Posterior vena cava (tissue), 2 donors: ENCODE measurements at places on chromosomes 6 and 20. TPM values are rescaled to one million over a fixed set of nuclear protein-coding genes. Genes with fewer than 3 reads are reported as not detected.

DNA sequence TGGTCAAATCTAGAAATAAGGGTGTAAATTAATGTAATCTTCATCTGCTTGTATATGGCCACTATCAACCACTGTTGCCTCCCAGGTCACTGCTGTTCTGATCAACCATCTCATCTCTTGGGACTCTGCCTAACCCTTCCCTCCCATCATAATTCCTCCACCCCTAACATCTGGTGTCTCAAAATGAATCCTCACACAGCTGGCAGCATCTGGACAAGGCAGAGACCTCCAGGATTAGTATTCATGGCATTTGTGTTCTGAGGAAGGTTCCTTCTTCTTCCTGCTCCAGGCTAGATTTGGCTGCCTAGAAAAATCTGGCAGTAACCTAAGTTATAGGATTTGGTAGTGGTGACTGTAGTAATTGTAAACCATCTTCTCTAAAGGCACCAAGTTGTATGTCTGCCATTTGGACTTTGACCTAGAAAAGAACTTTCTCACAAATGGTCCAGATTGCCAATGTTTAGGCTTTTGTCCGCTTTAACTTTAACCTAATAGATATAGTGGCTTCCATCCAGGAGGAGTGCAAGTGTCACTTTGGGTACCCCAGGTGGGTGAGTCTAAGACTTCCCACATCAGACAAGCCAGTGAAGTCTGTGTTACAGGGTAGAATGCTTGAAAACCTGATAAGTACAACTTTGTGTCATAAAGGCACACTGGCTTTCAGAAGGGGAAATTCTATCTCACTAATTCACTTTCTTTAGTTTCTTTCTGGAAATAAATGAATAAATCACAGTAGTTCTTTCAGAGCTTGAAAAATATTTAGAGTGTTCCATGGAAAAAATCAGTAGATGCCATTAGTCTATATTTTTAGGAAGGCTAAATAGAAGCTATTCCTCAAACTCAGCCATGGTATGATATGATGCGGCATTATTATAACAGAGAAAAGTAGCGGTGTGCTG lies 3.0 kb upstream of the PHACTR2 start:
- DNase-seq = no peak

- no peak for DNase-seq
Measured at GRCh38 chr20:49575551-49576060, 7.7 kb upstream of the PTGIS start.

- DNase-seq = no peak
Measured at GRCh38 chr20:9353180-9353915, 161.0 kb upstream of the LAMP5 start.

GRCh38 chr6:27494987-27495385 lies 22.1 kb upstream of the ZNF184 start:
- DNase-seq = no peak

GRCh38 chr6:112214739-112215269 lies 39.6 kb downstream of the LAMA4 start:
- DNase-seq = no peak

- DNase-seq = no peak
Measured at GRCh38 chr6:139919107-139920026, 544.9 kb upstream of the CITED2 start.

DNA sequence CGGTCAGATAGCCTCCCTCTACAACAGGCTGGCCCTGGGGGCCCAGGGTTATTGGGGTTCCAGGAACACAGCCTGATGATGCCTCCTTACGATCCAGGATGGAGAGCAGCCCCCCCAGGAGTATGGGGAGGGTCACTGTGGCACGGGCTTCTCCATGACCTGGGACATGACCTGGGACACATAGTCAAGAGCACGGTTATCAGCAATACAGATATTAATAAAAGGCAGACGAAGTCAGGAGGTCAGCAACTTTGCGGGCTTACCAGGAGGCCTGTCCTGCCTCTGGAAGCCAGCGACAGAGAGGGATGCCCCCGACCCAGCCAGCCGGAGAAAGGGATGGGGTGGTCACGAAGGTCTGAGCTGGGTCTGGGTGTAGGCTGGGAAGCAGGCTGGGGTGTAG lies 795 bp downstream of the MMP24OS start:
- no peak for DNase-seq

DNA sequence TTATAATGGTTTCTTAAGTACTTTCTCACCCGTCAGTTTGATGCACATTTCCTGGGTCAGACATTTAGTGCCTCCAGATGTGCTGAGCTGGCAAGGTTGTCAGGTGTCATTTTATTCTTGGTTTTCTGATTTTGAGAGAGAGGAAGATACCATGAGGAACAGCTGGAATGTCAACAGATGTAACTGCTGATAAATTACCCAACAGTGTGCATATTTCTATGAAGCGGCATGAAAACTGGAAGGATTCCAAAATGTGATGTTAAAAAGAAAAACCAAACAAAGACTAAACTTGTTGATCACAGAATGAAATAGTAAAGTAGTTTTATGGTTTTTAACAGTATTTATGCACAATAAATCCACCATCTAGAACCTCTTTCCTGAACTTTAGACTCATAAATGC lies 447.3 kb downstream of the HDGFL1 start:
- DNase-seq = no peak

GRCh38 chr6:99349171-99350141 lies at the start of gene FAXC:
FAXC (minus strand) TSS chr6:99349674; CDS start chr6:99349372, 302 bp downstream.
- no peak for DNase-seq

- no peak for DNase-seq
Measured at GRCh38 chr6:157047951-157048350, 270.8 kb downstream of the ARID1B start.

- no peak for DNase-seq
Measured at GRCh38 chr6:90233994-90234393, 62.6 kb downstream of the BACH2 start.

- DNase-seq = no peak
Measured at GRCh38 chr6:167405778-167406532, 81.1 kb downstream of the TTLL2 start.

DNA sequence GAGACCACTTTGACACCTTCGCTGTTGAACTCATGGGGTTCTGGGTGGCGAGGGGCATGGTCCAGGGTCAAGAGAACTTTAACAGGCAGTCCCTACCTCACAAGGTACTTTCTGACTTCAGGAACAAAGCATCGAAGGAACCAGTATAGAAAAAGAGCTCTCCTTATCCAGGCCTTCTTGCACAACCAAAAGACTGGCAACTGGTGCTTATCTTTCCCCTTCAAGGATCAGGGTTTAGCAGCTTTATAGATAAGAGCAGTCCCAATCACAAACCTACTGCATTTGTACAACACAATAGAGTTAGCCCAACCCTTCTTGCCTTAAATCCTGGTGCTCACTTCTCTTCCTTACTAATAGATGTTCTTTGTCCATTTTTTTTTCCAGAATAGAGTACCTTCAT lies 116.3 kb downstream of the SNX5 start:
- no peak for DNase-seq

DNA sequence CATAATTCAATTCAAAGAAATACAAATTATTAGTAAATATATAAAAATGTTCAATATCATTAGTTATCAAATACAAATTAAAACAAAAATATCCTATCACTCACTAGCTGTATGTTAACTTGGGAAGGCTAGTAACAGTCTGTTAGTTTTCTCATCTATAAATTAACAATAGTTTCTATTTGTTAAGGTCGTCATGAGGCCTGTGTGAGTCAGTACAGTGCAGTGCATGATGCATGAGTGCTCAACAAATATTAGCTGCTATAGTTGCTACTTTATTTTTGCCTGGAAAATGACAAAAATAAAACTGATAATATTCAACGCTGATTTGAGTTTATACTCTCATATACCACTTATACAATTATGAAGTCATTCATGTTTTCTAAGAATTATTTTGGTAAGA lies 401.6 kb upstream of the RUNX2 start:
- DNase-seq = no peak

CCN5 gene
- total RNA-seq = 210 TPM

DEFB115 gene
- total RNA-seq = not detected

ZKSCAN4 gene
- total RNA-seq = 3.1 TPM

PRR18 gene
- 0.95 TPM for total RNA-seq
